MM.1S (cell line): ENCODE measurements at places on chromosomes 7 and 10.

- no peak for DNase-seq
These were observed 104.2 kb upstream of the ACBD5 start for GRCh38 chr10:27344568-27345454.

GRCh38 chr7:4823441-4824119, 38.2 kb downstream of the PAPOLB start:
- DNase-seq = no peak

GRCh38 chr10:58351616-58352578, 17.1 kb downstream of the UBE2D1 start:
- no peak for DNase-seq

GRCh38 chr10:22598478-22598877, 115.9 kb downstream of the PIP4K2A start:
- DNase-seq = no peak

GRCh38 chr10:27783660-27784059, 38.0 kb upstream of the MKX start:
- DNase-seq = peak; percentile 73

GRCh38 chr10:43912469-43912868, 263.8 kb upstream of the ZNF32 start:
- DNase-seq = no peak

GRCh38 chr10:76643511-76643911, 994.1 kb downstream of the KCNMA1 start:
- DNase-seq = no peak

GRCh38 chr7:12287901-12288300, 76.8 kb downstream of the TMEM106B start:
- no peak for DNase-seq

GRCh38 chr7:21749378-21749777, 196.3 kb downstream of the CDCA7L start:
- DNase-seq = no peak

DNA sequence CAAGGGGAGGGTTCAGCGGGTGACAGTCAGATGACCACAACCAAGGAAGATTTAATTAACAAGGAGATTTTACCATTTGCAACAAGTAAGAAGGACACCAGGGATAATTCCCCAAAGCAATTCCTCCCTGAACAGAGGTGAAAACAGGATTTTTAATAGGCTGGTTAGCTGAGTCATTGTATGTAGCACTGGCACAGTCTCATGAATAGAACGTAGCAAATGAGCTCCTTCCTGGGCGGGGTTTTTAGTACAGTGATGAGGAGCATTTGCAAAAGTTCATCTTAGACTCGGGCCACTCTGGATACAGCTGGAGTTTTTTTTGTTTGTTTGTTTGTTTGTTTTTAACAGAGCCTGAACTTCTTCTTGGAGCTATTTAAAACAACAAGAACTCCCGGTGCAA, 39.0 kb downstream of the TAC1 start:
- no peak for DNase-seq

DNA sequence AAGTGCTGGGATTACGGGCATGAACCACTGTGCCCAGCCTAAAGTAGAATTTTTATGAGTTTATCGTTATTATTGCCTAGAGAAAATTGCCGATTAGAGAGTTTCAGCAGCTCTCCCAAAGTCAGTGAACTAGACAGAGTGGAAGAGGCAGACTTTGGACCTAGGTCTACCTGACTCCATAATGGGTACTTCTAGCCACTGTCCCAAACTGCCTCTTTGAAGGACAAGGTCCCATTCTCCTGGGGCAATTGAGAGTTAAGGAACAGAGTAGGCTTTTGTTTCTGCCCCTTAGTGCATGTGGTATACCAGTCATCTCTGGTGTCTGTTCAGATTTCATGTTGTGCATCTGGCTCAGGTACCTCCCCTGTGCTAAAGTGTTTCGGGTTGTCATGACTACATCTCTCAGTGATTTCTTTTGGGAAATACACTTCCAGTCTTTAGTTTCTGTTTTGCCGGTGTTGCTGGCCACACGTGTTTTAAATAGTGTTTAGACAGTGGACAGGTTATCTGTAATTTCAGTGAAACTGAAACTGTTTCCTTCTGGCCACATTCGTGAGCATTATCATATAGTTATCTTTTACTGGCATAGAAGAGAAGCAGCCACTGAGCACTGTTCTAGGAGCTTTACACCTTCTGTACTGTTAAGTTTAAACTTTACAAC, 4.7 kb downstream of the TMEM236 start:
- DNase-seq = peak; percentile 96

- no peak for DNase-seq
These were observed 510.5 kb upstream of the PFKP start for GRCh38 chr10:2556883-2557282.

- DNase-seq = peak; percentile 6
These were observed 98.7 kb downstream of the NPSR1 start for GRCh38 chr7:34756691-34757090.

DNA sequence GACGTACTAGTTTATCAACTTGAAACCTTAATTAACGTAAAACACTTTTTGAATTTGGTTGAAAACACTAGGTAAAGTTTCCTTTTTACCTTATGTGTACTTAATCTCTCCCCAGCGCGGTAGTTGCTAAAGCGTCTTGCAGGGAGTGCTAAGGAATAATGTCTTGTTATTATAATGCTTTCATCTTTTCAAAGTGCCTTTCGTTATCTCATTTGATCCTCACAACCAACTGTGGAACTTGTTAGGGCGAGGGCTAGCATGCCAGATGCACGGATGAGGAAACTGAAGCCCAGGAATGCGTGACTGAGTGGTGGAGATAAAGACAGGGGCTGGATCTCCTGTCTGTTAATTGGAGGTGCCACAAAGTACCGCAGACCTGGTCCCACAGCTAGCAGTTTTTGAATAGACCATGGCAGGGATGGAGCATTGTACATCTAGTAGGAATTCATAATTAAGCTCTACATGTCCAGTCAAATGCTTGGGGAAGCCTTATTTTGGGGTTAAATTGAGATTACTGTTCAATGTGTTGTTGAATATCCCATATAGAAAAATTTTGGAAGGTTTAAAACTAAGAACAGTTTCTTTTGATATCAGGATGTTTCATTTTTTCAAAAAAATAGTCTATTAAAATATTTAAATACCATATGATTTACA, 234.3 kb downstream of the SH2D4B start:
- DNase-seq = no peak

GRCh38 chr10:44981172-44982113, 2.8 kb upstream of the DEPP1 start:
- DNase-seq = no peak

DNA sequence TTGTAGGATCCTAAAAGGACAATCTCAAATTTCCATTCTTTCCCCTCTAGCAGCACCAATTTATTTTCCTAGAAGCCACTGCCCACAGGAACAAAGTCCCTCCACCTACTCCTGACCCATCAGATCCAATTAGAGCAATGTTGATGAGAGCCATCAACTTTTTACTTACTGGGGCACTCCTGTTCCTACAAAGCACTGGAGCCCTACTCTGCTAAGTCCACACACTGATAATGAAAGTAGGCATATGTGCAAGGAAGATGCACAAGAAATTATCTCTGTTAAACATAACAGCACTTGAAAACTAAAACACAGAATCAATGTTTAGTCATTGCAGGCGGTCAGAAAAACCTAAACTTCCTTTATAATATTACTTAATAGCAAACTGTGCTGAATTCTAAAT, 3.6 kb downstream of the HERPUD2 start:
- no peak for DNase-seq

DNA sequence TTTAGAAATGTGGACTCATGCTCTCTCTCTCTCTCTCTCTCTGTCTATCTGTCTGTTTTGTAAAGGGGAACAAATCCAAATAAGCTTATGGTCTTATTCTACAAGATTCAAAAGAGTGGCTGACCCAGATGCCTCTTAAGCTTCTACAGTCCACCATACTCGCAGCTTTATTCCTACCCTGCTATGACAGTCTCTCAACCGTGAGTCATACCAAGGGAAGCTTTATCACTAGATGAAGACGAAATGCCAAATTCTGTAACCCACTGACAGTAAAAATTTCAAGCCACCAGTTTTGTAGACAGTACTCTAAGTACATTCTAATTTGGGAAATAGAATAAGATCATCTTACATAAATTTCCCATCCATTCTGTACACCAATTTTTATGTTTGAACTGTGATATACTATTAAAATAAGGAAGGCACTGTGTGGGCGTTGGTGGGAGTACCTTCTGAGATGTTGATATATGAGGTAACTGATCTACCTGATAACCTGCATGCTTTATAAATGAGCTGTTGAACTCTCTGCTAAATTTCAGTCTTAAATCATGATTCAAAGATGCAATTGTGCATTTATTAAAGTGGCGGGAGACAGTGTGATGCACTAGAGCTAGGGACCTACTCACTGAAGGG, 153.2 kb downstream of the KLF6 start:
- no peak for DNase-seq

DNA sequence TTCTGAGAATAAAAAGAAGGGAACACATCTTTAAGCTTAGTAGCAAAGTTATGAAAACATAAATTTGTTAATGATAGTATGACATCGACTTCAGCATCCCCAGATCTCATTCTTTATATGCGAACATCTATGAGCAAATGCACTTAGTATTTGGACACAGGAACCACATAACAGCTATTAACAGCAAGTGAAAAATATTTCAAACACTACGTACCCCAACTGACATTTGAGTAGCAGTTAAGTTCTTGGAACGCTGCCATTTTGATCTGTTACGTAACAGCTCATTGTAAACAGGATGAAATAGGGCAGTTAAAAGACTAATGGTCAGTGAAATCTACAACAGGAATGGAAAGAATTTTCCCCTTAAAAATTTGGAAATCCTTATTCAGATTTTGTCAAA, 428.9 kb downstream of the TNS3 start:
- no peak for DNase-seq

DNA sequence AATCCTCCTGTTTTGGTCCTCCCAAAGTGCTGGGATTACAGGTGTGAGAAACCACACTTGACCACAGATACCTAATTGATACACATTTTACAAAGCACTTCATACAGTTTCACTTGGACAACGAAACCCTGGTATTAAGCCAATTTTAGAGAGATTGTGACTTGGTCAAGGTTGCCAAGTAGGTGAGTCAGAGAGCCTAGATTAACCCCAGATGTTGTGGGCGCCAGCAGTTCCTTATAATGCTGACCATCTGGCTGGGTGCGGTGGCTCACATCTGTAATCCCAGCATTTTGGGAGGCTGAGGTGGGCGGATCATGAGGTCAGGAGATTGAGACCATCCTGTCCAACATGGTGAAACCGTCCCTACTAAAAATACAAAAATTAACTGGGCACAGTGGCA, 4.9 kb upstream of the PHKG1 start:
- peak; percentile 71 for DNase-seq

DNA sequence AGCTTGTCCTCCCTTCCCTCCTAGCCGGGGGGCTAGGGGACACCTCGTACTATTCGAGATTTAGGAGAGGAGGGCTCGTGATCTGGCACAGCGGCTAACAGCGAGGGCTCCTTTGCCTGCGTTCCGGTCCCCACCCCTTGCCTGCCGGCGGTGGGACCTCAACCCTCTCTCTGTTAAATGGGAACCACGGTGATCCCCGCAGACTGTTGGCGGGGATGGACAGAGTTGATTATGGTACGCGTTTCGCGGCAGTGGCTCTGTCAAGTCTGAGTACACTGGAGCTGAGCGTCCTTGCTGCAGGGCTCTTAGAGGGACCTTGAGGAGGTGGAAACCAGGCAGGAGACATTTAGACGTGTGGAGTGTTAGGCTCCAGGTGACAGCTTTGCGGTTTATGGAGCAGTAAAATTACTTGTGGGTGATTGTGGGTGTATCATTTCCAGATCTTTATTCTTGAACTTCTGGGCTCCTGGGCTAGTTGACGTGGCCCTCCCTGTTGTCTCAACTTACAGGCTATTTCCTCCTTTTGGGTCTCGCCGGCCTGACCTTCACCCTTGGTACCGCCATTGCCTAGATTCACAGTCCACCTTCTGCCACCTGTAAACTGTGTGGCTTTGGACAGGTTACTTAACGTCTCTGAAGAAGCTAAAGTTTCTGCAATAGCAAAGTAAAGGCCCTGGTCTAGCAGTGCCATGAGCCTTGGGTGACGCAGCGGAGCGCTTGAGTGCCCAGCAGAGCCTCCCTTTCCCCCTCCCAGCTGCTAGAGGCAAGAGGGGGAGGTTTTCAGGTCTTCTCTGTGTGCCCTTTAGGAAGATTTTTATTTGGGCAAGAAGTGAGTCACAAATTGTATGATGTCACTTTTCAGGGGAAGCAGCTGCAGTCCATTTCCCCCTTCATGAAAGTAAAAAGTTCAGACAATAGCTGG, 739 bp downstream of the CASP7 start:
- DNase-seq = peak; percentile 58

GRCh38 chr7:105164751-105165150, 150.7 kb downstream of the KMT2E start:
- DNase-seq = no peak

DNA sequence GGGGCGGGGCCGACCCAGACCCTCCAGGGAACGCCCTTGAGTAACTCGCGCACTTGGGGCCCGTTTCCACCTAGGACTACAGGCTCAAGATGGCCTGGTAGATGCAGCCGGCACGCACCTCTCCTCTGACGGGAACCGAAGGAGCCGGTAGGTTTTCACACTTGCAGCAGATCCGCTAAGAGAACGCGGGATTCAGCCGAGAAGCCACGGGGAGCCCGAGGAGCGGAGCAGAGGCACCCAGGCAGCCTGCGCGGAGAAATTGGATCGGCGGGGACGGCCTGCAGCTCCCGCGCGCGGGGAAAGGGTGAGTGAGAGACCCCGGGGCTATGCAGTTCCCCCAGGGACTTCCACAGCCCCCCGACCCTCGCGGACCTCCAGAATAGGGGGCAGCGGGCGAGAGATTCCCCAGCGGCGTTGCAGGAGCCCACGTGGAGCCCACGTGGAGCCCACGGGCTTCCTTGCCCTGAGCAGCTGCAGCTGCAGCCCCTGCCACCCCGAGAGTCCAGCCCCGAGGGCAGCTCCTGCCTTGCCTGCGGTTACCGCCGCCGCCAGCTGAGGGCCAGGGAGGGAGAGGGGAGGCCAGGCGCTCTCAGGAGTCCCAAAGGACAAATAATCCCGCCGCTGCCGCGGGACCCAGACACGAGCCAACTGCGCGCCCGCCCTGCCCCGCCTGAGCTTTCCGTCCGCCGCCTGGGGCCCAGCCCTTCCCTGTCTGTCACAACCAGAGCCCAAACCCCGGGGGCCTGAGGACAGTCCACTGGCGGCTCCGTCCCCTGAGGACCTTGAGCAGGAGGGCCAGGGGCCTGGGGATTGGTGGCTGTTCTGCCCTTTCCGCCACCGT, 13.1 kb downstream of the IFT22 start:
- peak; percentile 39 for DNase-seq

DNA sequence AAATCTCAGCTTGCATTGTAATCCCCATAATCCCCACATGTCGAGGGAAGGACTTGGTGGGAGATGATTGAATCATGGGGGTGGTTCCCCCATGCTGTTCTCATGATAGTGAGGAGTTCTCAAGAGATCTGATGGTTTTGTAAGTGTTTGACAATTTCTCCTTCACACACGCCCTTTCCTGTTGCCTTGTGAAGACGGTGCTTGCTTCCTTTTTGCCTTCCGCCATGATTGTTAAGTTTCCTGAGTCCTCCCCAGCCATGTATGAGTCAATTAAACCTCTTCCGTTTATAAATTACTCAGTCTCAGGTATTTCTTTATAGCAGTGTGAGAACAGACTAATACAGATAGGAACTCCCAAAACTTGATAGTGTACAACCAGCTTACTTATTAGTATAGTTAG, 98.6 kb downstream of the CREM start:
- no peak for DNase-seq
